Colonic mucosa (tissue), 4 donors: ENCODE measurements at places on chromosomes 4 and X.

DNA sequence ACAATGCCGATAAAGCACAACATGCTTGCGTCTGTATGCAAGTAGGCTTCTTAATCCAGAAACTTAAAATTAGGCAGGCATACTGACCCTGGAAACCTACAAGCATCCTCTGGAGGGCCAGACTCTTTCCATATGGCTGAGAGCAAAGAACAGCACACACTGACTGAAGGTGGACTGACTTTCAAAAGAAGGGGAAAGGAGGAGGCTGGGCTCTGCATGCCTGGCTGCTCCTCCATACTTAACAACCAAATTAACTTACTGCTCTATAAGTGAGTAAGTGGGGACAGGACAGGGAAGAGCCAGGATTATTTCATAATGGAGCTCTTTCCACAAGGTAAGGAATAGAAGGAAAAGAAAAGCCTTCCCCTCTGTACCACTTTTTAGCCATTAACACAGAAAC lies 55.9 kb upstream of the ATP8A1 start:
- no peak for DNase-seq

- DNase-seq, result no peak
Measured at GRCh38 chr4:32455231-32455630, 1735.1 kb downstream of the PCDH7 start.

GRCh38 chr4:84870398-84871163 lies 95.9 kb downstream of the WDFY3 start:
- DNase-seq, result no peak

- no peak for DNase-seq
Measured at GRCh38 chr4:103098341-103098740, 1.3 kb downstream of the BDH2 start.

- peak; percentile 33 for DNase-seq
Measured at GRCh38 chr4:148054275-148054674, 322.4 kb downstream of the ARHGAP10 start.

DNA sequence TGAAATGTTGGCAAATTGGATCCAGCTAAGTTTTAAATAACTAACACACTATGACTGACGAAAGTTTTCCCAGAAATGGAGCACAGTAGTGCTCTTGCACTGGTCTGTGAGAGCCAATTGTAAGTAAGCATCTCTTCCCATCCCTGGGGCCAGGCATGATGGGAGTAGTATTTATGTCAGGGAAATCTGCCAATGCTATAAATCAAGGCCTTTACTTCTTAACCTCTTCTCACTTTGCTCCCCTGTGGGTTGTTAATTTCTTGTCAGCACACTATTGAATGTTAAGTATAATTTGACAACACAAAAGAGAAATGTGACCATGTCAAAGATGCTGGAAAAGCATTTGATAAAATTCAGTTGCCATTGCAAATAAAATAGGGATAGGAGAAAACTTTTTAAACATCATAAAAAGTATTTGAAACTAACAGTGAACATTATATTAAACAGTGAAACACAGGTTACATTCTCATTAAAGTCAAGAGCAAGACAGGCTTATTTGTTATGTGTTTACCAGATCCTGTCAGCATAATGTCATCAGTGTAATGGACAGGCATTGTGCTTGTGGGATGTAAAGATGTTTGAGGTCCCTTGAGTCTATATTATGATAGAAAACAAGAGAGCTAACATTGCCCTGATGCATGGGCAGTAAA lies 5.0 kb downstream of the F8A1 start:
- DNase-seq, result no peak

DNA sequence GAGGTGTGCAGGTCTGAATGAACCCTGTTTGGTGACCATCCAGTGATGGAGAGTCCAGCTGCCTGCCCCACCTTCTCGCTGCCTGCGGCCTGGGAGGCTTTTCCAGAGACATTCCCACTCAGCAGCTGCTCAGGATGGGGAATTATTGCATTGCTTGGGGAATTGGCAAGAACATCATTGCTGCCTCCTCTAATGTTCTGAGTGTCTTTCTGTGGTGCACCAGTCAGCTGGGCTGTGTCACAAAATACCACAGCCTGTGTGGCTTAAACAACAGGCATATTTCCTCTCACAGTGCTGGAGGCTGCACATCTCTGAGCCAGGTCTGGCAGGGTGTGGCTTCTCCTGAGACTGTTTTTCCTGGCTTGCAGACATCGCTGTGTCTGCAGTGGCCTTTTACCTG lies 86.8 kb upstream of the AFAP1 start:
- no peak for DNase-seq

- DNase-seq, result no peak
Measured at GRCh38 chr4:106270736-106271135, 45.3 kb downstream of the TBCK start.

GRCh38 chrX:97332963-97333362 lies 449.3 kb downstream of the RPA4 start:
- no peak for DNase-seq

DNA sequence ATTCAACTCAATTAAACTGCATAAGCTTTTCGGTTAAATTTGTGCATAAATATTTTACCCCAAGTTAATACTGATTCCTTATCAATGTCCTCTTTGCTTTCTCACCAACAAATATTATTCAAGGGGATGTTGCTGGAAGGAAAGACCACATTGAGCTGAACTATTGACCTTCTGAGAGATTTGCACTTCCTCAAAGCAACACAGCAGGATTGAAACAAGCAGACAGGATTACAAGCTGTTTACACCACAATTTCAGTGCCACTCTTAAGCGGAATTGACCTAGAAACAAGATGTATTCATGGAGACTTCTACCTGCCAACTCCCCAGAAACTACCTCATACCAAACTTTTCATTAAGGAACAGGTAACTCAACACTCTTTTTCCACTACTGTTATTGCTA lies 96.5 kb upstream of the DUSP21 start:
- no peak for DNase-seq

GRCh38 chr4:116639070-116639577 lies 446.3 kb downstream of the TRAM1L1 start:
- DNase-seq, result no peak

- no peak for DNase-seq
Measured at GRCh38 chr4:88953400-88953799, 103.6 kb downstream of the FAM13A start.

GRCh38 chr4:138734746-138735145 lies 280.8 kb upstream of the NOCT start:
- DNase-seq, result no peak

- no peak for DNase-seq
Measured at GRCh38 chrX:69031181-69031580, 134.1 kb downstream of the PJA1 start.

DNA sequence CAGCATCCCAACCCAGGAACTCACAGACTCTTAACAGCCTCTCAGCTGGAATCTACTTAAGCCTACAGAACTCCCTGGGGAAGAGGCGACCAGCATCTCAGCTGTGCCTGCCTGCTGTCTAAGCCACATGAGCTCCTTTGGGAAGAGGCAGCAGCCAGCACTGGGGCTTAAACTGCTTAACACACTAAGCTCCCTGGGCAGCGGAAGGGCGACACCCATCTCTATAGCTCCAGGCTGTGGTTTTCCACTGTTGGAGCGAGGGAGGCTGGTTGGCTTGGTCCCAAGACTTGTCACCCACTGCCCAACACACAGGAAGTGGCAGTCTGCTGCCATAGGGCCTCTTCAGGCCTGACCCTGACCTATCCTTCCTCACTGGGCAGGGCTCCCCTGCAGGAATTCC lies 1544.1 kb upstream of the ADGRL3 start:
- DNase-seq, result no peak

DNA sequence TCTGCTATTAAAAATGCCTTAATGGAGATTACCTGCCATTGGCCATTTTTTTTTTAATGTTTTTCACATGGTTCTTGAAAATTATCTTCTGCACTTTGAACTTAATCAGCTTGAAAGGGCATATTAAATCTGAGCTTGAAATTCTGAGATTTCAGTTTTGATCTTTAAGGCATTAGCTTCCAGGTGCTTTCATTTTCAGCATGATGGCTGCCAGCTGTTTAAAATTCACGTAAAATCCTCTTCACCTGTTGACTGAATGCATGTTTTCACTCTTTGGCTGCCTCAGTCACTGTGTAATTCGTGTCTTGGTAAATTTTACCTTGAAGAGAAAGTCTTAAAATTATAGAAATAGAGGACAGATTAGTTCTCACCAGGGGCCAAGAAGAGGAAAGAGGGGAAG lies 39.6 kb downstream of the SMAD1 start:
- DNase-seq, result no peak

DNA sequence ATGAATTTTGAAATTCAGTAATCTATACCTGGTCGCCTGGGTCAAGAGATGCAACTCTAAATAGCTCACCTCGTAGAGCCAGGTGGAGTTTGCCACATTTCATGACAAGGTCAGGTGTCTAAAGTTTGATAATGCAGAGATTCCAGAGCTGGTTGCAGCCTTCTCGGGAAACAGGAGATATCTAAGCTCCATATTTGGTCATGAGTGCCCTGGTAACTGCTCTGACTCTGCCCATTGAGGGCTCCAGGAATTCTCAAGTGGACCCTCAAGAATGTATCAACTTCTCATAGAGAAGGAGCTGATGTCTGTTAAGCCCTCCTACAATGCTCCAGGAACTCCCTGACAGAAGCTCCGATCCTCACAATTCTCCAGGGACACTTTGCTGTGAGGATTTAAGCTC lies 33.2 kb upstream of the TSPAN5 start:
- no peak for DNase-seq
